HEK293T (cell line): ENCODE measurements at places on chromosomes 11 and 22.
A peak's percentile ranks its signal among the peaks of the same experiment; 100 is the strongest.

DNA sequence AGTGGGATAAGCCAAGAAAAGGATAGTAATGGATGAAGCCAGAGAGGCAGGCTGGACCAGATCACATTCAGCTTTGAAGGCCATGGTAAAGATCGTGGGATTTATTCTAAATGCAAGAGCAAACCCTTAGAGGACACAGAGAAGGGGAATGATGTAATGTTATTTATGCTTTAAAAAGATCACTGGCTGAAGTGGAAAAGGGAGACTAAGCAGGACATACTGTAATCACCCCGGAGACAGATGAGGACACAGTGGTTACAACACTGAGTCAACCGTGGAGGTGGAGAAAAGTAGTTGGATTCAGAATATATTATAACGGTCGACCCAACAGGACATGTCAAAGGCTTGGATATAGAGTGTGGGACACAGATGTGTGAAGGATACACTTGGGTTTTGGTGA, 38.5 kb downstream of the CDON start:
- no peak for DNase-seq

GRCh38 chr22:36823186-36823839, 6.5 kb upstream of the PVALB start:
- DNase-seq, result no peak

DNA sequence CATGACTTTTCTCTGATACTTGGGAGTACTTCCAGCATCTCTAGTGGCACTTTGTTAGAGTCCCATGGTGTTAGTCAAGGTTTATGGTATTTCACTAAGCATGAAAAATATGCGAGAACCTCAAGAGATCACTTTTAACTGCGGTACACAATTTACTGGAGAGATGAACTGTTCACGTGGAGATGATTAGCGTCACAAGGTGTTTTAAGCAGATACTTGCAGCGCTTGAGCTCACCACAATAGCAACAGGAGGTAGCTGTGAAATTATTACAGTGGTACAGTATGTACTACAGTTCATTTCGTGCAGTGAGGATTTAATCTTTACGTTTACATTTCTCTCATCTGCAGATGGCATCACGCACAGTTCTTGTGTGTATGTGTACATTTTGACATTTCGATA, 4.5 kb downstream of the PARVA start:
- DNase-seq, result no peak

- DNase-seq, result no peak
These were observed 26.2 kb upstream of the LIPT2 start for GRCh38 chr11:74519710-74520109.

GRCh38 chr11:93983542-93984195, 37.5 kb upstream of the HEPHL1 start:
- DNase-seq, result no peak

DNA sequence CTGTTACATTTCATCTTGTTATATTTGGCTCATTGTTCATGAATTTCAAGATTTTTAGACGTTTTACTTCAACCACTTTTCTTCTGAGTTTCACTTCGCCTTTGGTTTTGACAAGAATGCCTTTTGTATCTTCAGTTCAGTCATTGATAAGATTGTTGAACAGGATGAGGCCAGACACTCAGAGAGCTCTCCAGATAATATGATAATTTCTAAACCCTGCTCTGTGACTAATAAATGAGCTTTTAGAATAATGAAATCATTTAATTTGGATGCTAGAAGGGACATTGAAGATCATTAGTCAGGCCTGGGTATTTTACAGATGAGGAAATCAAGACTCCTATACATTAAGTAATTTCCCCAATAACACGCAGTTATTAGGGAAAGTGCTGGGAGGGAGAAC, 37.2 kb upstream of the GRAMD1B start:
- no peak for DNase-seq

DNA sequence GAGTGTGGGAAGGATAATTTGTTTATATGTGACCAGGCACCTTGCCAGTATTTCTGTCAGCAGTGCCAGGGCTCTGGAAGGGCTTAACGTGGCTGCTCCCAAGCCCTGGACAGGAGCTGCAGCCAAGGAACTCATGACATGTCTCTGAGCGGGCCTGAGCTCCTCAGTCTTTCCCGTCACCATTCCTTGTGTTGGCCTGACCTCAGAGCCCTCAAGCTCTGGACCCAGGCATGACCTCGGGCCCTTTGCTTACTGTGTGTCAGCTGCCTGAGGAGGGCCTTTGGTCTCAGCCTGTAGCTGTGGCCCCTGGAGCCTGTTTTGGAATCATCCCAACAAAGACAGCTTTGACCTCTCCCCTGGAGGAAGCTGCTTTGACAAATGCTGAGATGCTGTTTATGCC, 264.1 kb upstream of the PLET1 start:
- no peak for DNase-seq

DNA sequence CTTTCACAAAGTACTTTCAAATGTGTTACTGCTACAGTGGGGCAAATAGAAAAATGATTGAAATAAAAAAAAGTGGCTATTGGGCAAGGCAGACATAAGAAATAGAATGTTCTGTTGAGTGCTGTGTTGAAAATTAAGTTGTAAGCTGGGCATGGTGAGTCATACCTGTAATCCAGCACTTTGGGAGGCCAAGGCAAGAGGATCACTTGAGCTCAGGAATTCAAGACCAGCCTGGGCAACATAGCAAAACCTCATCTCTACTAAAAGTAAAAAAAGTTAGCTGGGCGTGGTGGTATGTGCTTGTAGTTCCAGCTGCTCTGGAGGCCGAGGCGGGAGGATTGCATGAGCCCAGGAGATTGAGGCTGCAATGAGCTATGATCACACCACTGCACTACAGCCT, 26.9 kb upstream of the LDHA start:
- no peak for DNase-seq

- DNase-seq, result no peak
These were observed 119.2 kb downstream of the ME3 start for GRCh38 chr11:86553265-86553664.

- no peak for DNase-seq
These were observed 28.8 kb downstream of the LMO1 start for GRCh38 chr11:8234910-8235309.

DNA sequence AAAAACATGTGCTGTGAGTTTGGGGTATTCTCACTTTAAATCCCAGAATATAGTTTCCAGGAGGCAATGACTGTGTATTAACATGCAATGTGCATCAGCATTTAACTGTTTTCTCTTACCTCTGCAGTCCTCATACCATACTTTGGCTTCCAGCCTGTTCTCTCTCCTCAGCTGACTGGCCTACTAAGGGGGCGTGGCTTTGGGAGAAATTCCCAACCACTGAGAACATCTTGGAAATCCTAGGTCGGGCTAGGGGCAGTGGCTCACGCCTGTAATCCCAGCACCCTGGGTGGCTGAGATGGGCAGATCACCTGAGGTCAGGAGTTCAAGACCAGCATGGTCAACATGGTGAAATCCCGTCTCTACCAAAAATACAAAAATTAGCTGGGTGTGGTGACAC, 13.5 kb upstream of the ZC3H12C start:
- no peak for DNase-seq

DNA sequence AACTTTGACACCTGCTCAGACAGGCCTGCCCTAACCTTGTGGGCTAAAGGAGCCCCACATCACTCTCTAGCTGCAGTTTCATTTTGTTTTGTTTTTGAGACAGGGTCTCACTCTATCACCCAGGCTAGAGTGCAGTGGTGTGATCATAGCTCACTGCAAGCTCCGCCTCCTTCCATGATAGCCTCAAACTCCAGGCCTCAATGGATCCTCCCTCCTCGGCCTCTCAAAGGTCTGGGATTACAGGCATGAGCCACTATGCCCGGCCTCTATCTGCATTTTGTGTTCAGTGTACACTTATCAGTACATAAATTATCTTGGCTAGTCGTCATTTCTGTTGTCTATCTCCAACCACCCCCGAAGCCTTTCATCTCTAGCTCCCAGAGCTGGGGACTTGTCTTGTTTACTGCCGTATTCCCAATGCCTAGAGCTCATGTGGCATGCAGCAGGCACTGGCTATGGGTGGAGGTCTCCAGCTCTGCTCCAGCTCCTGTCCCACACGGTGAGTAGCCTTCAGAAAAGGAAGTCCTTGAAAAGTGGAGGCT, 22.1 kb upstream of the PEX26 start:
- no peak for DNase-seq

DNA sequence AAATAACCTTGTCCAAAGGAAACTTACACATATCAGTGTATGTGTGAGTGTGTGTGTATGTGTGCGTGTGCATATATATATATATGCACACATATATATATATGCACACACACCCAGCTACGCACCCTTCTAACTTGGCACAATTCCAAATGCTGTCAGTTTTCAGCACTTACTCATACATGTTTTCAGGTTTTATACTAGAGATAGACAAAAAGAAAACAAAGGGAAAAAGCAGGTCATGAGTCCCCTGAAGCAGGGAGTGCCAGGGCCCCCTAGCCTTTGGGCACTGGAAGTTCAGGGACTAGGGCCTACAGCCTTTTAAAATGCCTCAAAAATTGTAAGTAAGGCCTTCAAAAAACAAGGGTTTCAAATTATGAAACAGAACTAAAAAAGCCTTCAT, 265.4 kb downstream of the CADM1 start:
- DNase-seq, result no peak

- DNase-seq, result no peak
These were observed 33.8 kb upstream of the SCUBE1 start for GRCh38 chr22:43376765-43377547.

DNA sequence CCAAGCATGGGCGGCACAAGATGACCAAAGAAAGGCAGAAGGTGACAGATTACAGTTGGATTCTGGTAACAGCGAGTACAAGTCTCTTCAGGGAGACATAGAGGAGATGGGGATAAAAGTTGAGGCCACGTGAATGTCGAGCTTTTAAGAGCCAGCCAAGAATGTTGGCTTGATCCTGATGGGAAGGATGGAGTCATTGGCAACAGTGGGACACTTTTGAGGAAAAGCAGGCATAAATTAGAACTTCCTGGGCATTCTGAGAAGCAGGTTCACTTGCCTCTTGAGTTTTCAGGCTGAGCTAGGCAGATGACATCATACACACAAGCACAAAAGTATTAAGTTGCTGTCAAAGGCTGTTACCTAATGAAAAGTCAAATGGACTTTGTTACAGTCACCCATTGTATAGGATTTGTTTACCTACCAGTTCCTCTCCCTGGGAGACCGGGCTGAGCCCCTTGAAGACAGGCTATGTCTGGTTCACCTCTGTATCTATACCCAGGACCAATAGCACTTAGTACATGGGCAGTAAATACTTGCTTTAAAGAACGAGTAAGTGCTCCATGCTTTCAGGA, 41.1 kb downstream of the TNRC6B start:
- no peak for DNase-seq

- no peak for DNase-seq
These were observed 832.2 kb downstream of the NTM start for GRCh38 chr11:132202621-132203020.

- DNase-seq, result no peak
These were observed 86.9 kb downstream of the UBASH3B start for GRCh38 chr11:122742301-122743018.

DNA sequence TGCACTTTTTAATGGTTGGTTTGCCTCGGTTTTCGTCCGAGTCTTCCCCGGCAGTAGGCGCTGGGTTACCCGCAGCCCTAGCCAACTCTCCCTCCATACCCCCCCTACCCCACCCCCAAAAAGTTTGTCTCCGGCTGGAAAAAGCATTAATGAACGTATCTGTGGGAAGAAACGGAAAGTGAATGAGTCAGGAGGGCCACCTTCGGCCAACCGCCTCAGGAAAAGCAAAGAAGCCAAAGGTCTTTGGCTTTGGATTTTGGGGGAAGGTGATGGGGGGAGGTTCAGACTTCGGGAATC, 508 bp upstream of the FLI1 start:
- DNase-seq, result no peak

- DNase-seq, result no peak
These were observed 118.1 kb downstream of the CCDC34 start for GRCh38 chr11:27244900-27245299.

- no peak for DNase-seq
These were observed 7.5 kb upstream of the PKP3 start for GRCh38 chr11:386483-386882.

DNA sequence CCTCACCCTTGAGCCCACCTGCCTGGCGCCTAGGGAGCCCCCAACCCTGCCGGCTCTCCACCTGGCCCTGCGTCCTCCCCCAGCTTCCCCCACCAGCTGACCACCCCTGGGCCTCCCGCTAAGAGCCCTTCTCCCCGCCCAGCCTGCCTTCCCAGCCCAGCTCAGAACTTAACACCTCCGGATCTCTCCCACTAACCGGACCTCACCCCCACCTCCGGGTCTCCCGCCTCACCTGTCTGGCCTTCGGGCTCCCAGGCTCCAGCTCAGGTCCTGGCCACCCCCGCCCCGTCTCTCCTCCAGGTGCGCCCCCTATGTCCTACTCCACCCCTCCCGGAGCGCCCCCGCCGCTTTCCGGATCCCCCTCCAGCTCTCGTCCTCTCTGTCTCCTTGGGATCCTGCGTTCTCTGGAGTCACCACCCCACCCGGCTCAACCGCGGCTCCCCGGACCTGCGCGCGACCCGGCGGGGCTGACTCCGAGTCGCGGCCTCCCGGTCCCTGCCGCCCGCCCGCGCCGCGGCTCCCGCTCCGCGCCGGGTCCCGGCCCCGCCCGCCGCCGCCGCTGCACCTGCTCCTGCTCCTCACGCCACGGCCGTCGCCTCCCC, at the start of gene KCNJ11:
TSS of gene KCNJ11 (minus strand) at position 51 of the 602 bp plus-strand sequence. CDS start 568 bp downstream, outside the sequence.
- peak; percentile 19 for DNase-seq

GRCh38 chr11:128506999-128507611, 80.3 kb downstream of the ETS1 start:
- DNase-seq, result no peak

DNA sequence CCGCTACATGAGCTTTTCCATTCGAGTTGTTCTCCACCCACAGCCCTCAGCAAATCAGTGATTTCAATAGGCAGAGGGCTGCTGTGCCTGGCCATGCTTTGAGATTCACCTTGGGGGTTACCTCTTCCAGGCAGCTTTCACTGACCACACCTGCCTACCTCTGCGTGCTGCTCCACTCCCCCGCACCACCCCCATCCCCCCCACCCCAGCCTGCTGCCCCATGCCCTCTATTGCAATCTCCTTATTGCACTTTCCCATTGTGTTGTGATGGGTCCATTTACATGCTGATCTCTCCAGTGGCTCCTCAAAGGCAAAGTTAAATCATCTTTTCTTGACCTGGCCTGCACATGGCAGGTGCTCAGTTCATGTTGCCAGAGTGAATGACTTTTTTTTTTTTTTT, 18.0 kb upstream of the POLA2 start:
- no peak for DNase-seq

GRCh38 chr11:77131560-77131959, 3.5 kb downstream of the MYO7A start:
- no peak for DNase-seq
